ENCODE measurements at places on chromosomes 16 and 17.

GRCh38 chr17:45719335-45720071, 64.6 kb upstream of the CRHR1 start:
- DNase-seq = no peak

DNA sequence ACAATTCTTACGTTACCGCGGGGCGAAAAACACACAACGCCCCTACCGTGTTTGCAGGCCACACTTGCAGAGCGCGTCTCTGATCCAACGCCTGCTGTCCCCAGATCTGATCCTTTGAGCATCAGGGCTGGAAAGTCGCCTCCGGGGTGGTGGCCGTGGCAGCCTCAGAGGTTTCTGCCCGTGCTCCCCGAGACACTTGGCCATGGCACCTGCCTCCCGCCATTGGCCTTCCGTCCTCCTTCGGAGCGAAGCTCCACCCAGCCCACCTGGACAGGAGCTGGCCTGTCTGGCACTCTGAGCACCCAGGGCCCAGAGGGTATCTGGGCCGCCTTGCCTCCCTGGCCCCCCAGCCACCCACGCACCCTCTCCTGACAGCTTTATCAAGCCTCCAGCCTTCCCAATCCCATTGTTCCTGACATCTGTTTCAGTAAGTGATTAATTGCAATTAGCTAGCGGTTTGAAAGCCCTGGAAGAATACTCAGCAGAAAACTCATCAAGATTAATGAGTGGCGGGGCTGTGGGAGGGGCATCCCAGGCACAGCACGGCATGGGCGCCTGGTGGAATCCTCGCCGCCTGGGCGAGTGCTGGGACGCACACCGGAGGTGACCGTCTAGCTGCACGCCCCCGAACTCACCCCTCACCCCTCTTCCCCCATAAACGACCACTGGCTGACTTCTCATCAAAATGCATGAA, 181.5 kb upstream of the GSE1 start:
- DNase-seq = no peak

DNA sequence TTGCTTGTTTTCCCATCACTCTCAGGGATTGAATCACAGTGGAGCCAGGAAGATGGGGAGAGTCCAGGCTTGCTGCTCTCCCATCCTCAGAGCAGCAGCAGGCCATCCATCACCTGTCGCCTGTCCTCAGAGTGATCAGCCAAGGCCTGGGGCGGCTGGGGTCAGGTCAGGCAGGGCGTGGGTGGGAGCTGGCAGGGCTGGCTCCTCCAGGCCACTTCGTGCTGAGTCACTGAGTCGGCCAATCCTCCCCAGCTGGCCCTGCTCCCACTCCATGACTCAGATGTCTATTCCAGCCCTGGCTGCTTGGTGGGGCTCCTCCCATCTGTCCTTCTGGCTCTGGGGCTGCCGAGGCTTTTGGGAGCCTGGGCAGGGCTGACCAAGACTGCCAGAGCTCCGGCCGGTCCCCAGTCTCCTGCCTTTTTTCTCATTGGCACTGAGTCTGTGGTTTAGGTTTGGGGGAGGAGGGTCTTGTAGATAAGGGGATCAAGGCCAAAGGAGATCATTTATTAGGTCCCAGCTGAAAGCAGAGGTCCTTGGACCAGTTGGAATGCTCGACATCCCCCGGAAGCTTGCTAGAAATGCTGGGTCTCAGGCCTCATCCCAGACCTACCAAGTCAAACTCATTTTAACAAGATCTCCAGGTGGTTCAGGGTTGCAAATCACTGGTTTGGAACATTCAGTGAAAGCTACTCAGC, 72.7 kb downstream of the ABCC1 start:
- no peak for DNase-seq

GRCh38 chr16:56514845-56515244, 5.0 kb downstream of the BBS2 start:
- no peak for DNase-seq

DNA sequence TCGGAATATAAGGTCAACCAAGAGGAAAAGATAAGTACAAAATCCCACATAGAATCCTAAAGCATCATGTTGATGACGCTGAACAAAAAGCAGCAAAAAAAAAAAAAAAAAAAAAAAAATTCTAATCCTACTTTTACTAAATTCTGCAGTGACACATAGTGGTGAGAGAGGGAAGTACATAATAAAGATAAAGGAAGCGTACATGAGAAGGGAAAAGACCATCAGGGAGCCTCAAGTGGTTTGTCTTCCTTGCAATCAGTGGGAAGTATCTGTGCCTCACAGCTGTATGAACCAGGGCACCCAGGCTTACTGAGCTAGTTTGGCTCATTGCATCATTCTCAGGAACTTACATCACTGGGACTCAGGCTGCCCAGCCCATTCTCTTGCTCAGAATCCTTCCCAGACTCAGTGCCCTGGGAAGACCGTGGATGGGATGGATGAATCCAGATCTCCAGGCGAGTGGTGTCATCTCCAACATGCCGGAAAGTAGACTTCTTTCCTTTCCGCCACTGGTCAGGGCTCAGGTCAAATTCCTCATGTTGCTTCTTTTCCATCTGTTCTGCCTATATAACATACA, 21.2 kb downstream of the SMG6 start:
- peak; percentile 55 for DNase-seq

DNA sequence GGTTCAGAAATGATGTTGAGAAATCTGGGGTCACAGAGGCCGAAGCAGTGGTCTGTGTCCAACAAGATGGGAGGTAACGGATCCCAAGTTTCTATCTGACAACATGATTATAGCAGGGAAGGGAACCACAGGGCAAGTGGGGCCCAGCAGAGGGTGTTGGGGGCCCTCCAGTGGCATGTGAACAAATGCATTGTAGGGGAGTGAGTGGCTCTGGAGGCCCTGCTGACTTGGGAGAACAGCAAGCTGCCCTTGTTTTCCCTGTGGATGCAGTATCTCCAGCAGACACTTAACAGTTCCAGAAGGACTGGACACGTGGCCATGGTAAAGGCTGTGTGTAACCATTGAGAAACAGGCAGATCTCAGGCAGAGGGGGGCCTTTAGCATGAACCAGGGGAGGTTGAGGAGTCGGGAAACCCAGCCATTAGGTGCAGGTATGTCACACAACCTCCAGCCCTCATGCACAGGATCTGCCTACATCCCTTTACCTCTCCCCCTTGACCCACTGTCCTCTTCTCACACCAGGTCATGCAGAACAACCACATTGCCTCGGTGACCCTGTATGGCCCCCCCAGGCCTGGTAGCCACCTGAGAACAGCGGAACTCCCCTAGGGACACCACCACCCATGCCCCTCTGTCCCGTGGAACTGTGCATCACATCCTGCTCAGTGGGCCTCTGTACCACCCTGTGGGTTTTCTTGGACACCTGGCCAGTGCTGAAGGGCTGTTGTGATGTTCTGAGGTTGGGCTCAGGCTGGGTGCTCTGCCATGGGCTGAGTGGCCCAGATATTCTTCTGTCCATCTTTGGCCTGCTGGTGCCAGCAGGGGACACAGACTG, 4.1 kb downstream of the B3GNT9 start:
- DNase-seq = no peak

DNA sequence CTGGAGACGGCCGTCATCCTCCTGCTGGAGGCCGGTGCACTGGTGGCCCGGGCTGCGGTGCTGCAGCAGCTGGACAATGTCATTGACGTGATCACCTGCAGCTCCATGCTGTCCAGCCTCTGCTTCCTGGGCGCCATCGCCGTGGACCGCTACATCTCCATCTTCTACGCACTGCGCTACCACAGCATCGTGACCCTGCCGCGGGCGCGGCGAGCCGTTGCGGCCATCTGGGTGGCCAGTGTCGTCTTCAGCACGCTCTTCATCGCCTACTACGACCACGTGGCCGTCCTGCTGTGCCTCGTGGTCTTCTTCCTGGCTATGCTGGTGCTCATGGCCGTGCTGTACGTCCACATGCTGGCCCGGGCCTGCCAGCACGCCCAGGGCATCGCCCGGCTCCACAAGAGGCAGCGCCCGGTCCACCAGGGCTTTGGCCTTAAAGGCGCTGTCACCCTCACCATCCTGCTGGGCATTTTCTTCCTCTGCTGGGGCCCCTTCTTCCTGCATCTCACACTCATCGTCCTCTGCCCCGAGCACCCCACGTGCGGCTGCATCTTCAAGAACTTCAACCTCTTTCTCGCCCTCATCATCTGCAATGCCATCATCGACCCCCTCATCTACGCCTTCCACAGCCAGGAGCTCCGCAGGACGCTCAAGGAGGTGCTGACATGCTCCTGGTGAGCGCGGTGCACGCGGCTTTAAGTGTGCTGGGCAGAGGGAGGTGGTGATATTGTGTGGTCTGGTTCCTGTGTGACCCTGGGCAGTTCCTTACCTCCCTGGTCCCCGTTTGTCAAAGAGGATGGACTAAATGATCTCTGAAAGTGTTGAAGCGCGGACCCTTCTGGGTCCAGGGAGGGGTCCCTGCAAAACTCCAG, 1.1 kb downstream of the MC1R start:
- no peak for DNase-seq

GRCh38 chr17:17172001-17172939, 33.9 kb downstream of the PLD6 start:
- no peak for DNase-seq

DNA sequence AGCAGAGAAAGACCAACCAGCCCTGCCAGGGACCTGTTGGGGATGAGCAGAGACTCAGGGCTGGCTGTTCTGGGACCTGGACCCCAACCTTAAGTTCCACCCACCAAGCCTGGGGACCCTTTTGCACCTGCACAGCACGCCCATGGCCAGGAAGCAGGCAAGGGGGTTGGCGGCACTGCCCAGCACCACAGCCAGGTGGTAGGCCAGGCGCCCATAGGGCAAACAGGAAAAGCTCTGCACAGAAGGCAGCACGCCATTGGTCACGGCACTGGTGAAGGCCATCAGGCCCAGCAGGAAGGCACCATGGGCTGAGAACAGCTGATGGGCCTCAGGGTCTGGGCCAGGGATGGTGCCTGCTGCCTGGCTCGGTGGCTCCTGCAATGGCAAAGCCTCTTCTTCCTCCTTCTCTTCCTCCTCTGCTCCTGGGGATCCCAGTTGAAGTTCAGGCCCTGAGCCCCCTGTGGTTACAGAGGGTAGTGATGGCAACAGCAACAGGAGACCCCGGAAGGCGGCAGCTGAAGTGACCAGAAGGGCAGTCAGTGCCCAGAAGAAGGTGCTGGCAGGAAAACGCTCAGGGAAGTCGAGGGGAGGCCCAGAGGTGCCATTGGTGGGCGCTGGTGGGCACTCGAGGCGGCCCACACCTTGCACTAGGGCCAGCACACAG, 1.7 kb downstream of the SLC52A1 start:
- no peak for DNase-seq

DNA sequence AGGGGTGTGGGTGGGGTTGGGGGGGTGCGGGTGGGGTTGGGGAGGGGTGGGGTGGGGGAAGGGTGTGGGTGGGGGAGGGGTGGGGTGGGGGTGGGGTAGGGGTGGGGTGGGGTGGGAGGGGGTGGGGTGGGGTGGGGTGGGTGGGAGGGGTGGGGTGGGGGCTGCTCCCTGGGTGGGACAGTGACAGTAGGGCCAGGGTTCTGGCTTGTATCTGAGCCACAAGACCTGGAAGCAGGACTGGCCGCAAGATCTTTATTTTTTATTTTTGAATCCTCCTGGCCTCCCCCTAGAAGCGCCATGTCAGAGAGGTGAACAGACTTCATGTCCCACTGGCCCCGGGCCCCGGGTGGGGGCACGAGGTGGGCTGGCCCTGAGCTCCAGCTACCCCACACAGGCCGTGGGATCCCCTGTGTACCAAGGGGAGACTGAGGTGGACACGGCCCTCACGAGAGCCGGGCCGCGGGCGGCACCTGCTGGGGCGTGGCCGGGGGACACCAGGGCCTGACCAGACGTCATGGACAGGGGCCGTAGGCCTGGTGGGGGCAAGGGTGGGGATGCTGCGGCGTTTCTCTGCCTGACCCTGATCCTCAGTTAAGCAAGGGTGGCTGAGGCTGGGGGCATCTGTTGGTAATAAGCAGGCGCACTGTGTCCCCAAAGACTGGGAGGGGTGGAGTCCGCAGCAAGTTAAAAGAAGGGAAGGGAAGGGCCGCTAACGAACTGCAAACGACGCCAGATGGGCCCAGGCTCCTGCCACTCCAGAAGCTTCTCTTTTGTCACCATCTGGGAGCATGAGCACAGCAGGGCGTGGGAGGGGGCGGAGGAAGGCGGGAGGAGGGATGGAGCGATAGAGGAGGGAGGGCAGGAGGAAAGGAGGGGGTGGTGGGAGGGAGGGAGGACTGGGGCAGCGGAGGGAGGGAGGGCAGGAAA, 22.3 kb upstream of the PABPN1L start:
- DNase-seq = no peak

DNA sequence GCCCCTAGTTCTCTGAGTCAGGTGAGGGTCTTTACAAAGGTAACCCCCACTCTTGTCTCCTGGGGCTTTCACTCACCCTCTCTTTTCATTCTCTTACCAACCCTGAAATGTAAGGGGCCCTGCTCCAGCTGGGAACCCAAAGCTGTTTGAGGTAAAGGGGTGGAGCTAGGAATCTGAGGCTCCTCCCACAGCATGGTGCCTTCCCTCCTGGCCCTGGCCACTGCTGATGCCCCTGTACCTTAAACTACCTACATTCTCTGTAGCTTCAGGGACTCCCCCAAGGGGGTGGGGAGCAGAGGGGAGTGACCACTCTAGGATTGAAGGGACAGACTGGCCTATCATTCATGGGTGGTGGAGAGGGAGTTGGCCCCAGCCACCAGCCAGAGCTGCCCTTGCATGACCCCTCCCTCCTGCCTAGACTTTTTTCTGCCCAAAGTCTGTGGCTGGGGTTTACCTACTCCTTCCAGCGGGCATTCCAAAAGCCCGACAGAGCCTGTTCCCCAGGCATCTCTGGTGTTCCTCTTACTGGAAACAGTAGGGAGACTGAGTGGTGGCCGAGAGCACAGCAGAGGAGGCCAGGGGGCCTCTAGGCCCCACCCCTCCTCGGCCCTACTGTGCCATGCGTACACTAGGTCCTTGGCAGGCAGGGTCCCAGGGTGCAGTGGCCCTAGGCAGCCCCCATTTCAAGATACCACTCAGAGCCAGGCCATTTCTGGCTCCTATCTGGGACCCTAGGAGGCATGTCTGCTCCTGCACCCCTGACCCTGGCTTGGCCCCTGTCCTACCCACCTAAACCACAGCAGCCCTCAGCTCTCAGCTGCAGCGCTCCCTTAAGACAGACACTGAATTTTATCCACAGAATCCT, 9.5 kb downstream of the DOK4 start:
- DNase-seq = no peak

GRCh38 chr17:29327412-29327811, 33.5 kb upstream of the NUFIP2 start:
- DNase-seq = no peak

GRCh38 chr17:8152112-8152775, at the start of gene PER1:
TSS of gene PER1 (minus strand) at chr17:8152404. CDS start at chr17:8150706, 1,698 bp downstream.
- peak; percentile 85 for DNase-seq

GRCh38 chr17:5644065-5644464, 59.8 kb upstream of the NLRP1 start:
- no peak for DNase-seq

DNA sequence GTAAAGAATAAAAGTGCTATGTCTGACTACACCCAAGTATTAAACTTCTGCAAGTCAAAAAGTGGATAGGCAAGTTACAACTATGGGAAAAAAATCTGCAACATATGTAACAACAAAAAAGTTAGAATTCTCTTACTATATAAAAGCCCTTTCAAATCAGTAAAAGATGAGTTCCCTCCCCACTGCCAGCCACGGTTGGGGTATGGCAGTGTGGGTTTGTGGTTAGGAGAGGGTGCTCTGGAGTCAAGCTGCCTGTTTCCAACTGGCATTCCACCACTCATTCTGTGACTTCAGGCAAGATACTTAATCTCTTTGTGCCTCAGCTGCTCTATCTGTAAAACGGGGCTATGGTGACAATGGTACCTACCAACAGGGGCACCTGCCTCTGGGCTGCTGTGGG, 26.6 kb upstream of the MFSD6L start:
- no peak for DNase-seq
